ENCODE measurements at places on chromosomes 16 and 17.
A peak's percentile ranks its signal among the peaks of the same experiment; 100 is the strongest.

DNA sequence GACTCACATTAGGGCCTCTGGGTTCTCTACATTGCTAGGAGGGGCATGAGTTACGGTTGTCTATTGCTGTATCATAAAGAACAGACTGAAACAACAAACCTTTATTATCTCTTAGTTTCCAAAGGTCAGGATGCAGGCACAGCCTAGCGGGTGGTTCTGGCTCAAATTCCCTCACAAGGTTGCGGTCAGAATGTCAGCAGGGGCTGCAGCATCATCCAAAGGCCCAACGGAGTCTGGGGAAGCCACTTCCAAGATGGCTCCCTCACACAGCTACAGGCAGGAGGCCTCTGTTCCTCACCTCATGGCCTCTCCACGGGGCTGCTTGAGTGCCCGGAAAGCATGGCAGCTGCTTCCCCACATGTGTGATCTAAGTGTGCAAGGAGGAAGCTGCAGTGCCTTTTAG, 29.6 kb upstream of the ZFPM1 start:
- peak; percentile 38 for DNase-seq

- no peak for DNase-seq
These were observed 21.7 kb upstream of the GSE1 start for GRCh38 chr16:85591381-85591780.

DNA sequence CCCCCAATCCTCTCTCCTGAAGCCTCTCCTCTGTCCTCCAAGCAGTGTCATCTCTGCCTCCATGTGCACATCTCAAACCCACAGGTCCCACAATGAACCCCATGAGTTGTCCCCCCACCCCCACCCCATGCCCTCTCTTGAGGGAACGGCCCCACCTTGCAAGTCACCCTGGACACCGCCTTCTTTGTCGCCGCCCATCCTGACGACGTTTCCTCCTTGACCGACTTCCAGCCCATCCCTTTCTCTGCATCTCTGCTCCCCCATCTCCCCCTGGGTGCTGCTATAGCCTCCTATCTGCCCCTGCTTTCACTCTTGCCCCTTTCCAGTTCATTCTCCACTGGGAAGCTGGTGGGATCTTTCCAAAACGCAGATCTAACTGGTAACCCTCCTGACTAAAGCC, 1.7 kb upstream of the SPATA20 start:
- DNase-seq: no peak

DNA sequence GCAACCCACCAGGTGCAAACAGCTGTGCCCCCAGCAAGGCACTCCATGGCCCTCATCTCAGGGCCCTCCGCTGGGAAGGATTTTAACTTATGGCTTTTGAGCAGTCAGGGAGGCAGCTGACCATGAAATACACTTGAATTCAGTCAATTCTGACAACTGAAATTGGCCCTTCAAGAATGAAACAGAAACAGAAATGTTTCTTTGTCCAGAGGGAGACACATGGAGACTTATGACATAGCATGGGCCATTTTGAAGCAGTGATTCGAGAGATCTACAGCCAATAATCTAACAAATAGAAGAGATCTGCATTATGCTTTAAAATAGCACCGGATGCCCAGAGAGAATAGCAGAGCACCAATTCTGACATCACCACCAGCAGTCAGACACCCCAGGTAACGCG, 7.5 kb downstream of the CACNG1 start:
- no peak for DNase-seq

DNA sequence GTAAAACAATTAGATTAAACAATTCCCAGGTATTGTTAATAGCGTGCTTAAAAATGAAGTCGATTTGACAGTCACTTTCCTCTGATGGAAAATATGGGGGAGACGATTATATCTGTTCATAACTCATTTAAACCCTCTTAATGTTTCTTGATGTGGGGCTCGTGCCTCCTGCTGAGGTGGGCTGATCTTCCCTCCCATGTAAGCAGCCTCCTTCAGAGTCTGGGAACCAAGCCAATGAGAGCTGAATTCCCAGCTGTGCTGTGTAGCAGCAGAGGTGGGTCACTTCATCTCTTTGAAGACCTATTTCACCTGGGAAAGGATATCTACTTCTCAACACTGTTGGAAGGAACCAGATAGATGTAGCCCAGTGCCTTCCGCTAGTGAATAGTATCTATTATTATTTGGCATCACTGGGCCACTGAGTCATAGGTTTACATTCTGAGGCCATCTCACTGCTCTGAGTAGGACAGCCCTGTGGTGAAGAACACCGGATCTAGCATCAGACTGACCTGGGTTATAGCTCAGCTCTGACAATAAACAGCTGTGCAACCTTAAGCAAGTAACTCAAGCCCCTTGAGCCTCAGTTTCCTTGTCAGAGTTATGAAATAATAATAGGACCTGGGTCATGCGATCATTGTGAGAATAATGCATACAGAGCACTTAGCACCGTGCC, 85.3 kb upstream of the C16orf82 start:
- DNase-seq: no peak

DNA sequence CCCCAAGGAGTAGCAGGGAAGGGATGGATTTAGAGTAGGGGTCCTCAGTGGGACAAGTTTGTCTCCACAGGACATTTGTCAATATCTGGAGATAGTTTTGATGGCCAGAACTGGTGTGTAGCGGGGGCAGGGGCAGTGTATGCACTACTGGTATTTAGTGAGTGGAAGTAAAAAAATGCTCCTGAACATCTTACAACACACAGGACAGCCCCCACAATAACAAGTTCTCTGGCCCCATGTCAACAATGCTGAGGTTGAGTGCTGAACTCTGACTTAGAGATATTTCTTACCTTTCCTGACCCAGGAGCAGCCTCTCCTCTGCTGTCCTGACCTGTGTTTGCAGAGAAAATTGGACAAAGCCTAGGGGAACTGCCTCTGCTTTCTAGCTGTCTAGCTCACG, 365.8 kb downstream of the HAPSTR1 start:
- DNase-seq: no peak

- no peak for DNase-seq
These were observed 9.4 kb upstream of the TOP2A start for GRCh38 chr17:40427002-40427491.

DNA sequence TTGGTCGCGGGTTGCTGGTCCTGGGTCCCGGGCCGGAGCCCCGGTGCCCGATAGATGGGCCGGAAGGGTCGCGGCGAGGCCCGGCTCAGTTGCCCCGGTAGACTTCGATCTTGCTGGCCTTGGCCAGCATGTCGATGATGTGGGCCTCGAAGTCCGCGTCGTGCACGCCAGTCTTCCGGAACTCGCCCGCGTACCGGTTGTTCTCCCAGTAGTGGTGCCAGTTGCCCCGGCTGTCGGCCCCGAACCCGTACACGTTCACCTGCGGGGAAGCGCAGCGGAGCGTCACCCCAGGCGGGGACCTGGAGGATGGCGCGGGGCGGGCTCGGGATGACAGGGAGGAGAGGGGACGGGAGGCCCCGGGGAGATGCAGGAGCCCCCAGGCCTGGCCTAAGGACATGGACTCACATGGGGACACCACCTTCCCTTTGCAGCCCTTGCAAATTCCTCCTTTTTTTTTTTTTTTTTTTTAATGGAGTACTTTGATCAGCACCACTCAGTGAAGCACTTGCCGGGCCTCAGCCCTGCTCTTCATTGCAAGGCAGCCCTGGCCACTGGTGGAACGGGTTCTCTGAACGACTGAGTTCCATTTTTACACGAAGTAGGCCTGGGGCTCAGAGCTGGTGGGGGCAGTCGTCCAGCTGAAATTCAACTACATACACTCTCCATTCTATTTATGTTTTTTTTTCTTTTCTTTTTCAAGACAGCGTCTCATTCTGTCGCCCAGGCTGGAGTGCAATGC, 35.1 kb downstream of the DDX19A start:
- no peak for DNase-seq

GRCh38 chr17:15106540-15106939, 158.6 kb downstream of the PMP22 start:
- no peak for DNase-seq

DNA sequence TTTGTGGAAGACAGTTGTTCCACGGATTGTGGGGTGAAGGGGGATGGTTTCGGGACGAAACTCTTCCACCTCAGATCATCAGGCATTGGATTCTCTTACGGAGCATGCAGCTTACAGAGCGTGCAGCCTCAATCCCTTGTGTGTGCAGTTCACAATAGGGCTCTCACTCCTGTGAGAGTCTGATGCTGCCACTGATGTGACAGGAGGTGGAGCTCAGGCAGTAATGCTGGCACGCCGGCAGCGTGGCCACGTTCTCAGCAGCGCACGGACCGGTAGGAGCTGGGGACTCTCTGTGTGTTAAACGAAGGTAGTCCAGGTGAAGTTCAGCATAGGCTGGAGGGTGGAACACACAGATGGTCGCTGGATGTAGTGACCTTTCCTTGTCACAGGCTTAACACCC, 37.8 kb downstream of the SEC14L1 start:
- DNase-seq: no peak

GRCh38 chr17:46100590-46100989, 92.6 kb downstream of the KANSL1 start:
- no peak for DNase-seq

DNA sequence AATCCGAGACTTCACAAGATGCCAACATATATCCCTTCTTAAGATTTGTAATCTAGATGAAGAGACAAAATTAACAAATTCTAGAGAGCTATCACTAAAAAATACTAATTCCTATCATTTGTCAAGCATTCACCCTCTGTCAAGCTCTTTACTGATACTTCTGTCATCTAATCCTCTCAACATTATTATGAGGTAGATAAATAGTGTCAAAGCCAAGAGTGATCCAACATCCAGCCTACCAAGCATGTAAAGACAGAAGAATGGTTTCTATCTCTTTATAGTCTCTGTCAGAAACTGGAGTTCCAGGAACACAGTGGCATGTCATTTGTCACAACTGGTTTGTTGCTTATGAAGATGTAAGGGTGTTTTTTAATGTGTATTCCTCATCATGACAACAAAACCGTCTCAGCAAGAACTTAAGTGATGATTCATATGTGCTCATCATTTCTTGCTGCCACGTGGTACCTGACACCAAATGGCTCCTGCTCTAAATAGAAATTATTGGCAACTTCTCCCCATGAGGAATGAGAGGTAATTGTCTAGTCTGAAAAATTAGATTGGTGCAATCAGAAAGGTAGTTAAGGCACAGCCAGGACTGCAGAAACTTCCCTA, 196.8 kb downstream of the TOX3 start:
- no peak for DNase-seq

- DNase-seq: no peak
These were observed 5.4 kb upstream of the KPNB1 start for GRCh38 chr17:47644324-47644723.

GRCh38 chr17:78561166-78561565, 16.0 kb downstream of the DNAH17 start:
- no peak for DNase-seq
